ENCODE measurements at places on chromosomes 13 and 19. TPM values are rescaled to one million over a fixed set of nuclear protein-coding genes. Genes with fewer than 3 reads are reported as not detected.

UNC13A gene
- 0.05 TPM for total RNA-seq

TMPRSS9 gene
- total RNA-seq = not detected

SHFL gene
- 109 TPM for total RNA-seq

DNA sequence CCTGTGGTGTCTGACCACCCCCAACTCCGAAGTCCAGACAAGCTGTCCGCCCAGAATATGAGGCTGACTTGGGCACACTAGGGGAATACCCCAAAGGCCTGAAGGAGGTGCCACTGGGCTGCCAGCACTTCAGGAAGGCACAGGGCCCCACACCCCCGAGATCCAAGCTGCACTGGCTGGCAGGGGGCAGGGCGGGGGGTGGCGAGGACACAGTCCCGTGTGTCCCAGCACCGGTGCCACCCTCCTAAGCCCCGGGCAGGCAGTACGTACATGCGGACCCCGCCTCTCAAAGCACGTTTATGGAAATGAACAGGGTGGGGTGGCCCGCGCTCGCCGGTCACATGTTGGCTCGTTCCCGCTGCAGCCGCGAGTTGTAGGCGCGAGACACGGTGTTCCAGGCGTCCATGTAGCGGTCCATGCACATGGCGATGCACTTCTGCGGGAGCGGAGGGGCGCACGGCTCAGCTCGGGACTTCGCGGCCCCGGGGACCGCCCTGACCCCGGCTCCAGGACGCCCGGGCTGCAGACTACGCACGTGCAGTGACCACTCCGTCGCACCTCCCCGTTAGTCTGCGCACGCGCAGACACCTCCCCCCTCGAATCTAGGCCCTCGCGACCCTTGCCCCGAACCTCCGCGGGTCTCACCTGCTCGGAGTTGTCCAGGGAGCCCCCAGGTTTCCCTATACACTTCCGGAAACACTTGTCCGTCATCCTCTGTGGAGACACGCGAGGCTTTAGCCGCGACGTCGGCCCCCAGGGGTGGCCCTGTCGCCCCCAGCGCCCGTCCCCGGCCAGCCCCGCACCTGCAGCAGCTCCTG is 566 bp downstream of the TIMM13 start:
- no peak for DNase-seq
- peaks cover 11% of the 10 kb centered on the region for H3K4me1 ChIP-seq

GRCh38 chr19:31331536-31331935 is 17.7 kb downstream of the TSHZ3 start:
- no peaks in the 10 kb centered on the region for H3K27me3 ChIP-seq
- DNase-seq = no peak
- H3K4me3 ChIP-seq = no peak overlapping the region
- H3K27ac ChIP-seq = no peak overlapping the region
- H3K4me1 ChIP-seq = no peaks in the 10 kb centered on the region

GRCh38 chr19:18972301-18972811 is 31.3 kb upstream of the HOMER3 start:
- H3K27me3 ChIP-seq = no peaks in the 10 kb centered on the region
- no peak for DNase-seq
- no peak overlapping the region for H3K27ac ChIP-seq
- no peaks in the 10 kb centered on the region for H3K4me1 ChIP-seq
- no peak overlapping the region for H3K4me3 ChIP-seq

Measured in naive thymus-derived CD4-positive, alpha-beta T cell (primary cell).